Astrocyte (in vitro differentiated cells and primary cell): ENCODE measurements at places on chromosomes 13 and 19. TPM values are rescaled to one million over a fixed set of nuclear protein-coding genes. Genes with fewer than 3 reads are reported as not detected.
A peak's percentile ranks its signal among the peaks of the same experiment; 100 is the strongest.

The F2RL3 gene
- total RNA-seq = not detected in 2 replicates

The PPP1R13L gene
- total RNA-seq = 56.6 and 56.7 TPM in 2 replicates

- no peaks in the 10 kb centered on the region for H3K27me3 ChIP-seq
- DNase-seq = no peak
- H3K27ac ChIP-seq = no peak overlapping the region
These were observed 562 bp downstream of the IQCN start for GRCh38 chr19:18273561-18274218.

- no peaks in the 10 kb centered on the region for H3K36me3 ChIP-seq
- no peak within 1 kb of the TSS for H3K27ac ChIP-seq
These were observed at the start of gene ICAM5 for GRCh38 chr19:10289836-10290356. Gene ICAM5, plus strand, starts transcription at chr19:10289952. Its CDS starts 92 bp downstream, at chr19:10290044.

- no peaks in the 10 kb centered on the region for H3K36me3 ChIP-seq
- H3K4me1 ChIP-seq = no peaks in the 10 kb centered on the region
- no peak overlapping the region for H3K4me3 ChIP-seq
- H3K27ac ChIP-seq = no peak overlapping the region
- H3K27me3 ChIP-seq = no peaks in the 10 kb centered on the region
These were observed 71.0 kb downstream of the RAP2A start for GRCh38 chr13:97505017-97505416.

DNA sequence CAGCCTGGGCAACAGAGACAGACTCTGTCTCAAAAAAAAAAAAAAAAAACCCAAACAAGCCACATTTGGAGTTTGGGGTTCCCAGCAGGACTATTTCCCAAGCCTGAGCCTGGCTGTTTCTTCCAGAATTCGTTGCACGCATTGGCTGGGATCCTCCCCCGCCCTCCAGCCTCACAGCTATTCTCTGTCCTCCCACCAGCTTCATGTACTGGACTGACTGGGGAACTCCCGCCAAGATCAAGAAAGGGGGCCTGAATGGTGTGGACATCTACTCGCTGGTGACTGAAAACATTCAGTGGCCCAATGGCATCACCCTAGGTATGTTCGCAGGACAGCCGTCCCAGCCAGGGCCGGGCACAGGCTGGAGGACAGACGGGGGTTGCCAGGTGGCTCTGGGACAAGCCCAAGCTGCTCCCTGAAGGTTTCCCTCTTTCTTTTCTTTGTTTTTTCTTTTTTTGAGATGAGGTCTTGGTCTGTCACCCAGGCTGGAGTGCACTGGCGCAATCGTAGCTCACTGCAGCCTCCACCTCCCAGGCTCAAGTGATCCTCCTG lies 26.7 kb downstream of the LDLR start:
- DNase-seq = no peak
- H3K4me3 ChIP-seq = no peak overlapping the region
- H3K36me3 ChIP-seq = peaks cover 63% of the 10 kb centered on the region
- H3K27ac ChIP-seq = no peak overlapping the region

DNA sequence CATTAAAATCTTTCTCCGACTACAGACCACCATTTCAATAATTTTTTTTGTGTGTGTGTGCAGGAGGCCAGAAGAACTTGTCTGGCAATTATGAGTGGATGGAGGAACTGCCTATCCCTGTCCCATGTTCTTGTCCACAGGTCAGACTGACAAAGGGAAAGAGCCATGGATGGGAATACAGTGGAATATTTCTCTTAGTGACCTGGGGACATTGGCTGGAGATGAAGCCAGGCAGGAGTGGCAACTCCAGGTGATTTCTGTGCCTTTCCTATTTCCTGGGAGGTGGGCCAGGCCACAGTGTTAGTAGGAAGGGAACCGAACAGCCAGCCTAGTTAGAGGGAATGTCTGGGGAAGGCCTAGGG lies 3.7 kb downstream of the PSG9 start:
- peak overlapping the region; percentile 88 for H3K27ac ChIP-seq
- no peak overlapping the region for H3K4me3 ChIP-seq

DNA sequence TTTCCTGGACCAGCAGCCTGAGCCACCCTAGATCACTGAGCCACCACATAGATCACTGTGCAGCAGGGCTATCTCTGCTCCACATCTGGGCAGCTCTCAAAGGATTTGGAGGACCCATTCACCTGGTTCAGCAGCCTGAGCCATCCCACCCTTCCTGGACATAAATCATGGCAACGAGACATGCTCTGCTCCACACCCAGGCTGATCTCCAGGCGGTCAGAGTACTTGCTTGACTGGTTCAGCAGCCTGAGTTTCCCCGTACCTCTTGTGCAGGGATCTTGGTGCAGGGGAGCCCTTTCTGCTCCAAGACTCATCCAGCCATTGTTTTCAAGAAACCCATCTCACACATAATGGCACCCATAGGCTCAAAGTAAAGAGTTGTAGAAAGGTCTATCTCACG lies 195.3 kb downstream of the LIG4 start:
- H3K4me3 ChIP-seq = no peak overlapping the region
- no peak overlapping the region for H3K27ac ChIP-seq
- no peak for DNase-seq
- H3K27me3 ChIP-seq = no peaks in the 10 kb centered on the region
- H3K36me3 ChIP-seq = no peaks in the 10 kb centered on the region
- H3K4me1 ChIP-seq = no peaks in the 10 kb centered on the region
